Spleen (tissue), 13 donors: ENCODE measurements at places on chromosomes 4 and X. TPM values are rescaled to one million over a fixed set of nuclear protein-coding genes. Genes with fewer than 3 reads are reported as not detected.
A peak's percentile ranks its signal among the peaks of the same experiment; 100 is the strongest.

- DNase-seq = no peak
Observed at GRCh38 chrX:31333165-31333831, 261.5 kb upstream of the FTHL17 start.

- DNase-seq = peak; percentile 9
Observed at GRCh38 chrX:152950786-152951185, 43.1 kb downstream of the PNMA5 start.

GRCh38 chrX:145832796-145833195 lies 15.2 kb downstream of the SLITRK2 start:
- no peak for DNase-seq

DNA sequence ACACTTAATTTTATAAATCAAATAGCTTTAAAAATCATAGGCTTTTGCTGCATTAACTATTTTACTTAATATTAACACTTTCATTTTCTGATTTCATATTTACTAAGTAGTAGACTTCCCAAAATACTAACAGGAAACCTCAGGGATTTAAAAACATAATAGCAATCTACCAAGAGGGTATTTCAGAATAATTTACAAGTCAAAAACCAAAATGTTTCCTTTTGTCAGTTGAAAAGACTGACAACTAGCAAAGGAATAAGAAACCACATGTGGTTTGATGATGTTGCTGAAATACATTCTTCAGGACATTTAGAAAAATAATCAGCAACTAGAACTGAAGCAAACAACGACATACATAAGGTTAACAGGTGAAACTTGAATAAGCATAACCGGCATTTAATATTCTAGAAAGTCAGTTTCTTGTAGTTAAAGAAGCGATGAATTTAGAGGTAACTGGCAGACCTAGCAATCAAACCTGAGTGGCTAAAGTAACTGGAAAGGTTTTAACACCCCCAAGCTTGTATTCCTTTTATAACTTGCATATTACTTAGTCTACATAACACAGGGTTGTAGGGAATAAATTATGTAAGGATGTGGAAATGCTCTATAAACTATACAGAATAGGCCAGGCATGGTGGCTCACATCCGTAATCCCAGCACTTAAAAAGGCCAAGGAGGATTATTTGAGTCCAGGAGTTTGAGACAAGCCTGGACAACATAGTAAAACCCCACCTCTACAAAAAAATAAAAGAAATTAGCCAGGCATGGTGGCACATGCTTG lies 40.0 kb downstream of the DHX15 start:
- DNase-seq = no peak

DNA sequence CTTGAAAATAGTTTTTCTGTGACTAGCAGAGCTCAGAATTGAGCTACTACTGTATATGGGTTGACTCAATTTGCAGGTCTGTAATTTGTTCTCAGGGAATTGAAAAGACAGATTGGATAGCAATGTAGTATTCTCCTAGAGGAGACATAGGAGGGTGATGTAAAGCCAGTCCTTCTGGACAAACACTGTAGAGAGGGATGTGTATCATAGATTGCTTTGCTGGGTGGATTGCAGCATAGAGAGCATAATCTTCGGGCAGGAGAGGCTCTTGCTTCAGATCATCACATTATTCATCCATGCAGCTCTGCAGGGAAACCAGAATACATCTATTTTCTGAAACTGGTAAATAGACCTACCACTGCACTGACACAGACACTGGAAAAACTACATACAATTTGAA lies 1110.5 kb downstream of the RAPGEF2 start:
- no peak for DNase-seq

DNA sequence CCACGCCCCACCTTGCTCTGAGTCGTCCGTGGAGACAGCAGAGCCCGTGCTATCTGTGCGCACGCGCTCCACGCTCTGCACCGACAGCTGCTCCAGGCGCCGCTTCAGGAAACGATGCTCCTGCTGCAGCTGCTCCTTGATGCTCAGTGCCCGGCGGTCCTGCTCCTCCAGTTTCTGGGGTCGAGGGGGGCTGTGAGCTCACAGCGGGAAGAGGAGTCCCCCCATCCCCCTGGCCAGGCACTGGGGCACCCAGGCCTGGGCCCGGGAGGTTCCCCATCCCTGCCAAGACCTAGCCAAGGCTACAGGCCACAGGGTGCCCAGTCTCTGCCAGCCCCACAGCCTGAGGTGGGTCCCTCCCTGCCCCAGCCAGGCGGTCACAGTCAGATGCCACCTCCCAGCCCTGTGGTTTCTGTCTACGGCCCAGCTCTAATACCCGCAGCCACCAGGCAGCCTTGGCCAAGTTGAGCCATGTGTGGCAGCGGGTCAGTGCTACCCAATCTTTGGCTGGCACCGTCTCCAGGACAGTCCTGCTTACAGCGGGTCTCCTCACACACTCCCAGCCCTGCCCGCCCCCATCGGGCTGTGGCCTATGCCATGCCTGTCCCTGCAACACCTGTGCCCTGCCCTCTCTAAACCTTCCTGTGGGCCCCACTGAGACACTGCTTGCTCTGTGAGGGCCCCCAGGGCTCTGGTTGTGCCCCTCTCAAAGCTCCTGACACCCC lies 9.3 kb upstream of the HAUS3 start:
- DNase-seq = peak; percentile 69

- no peak for DNase-seq
Observed at GRCh38 chr4:98996056-98996764, 689 bp downstream of the METAP1 start.

- peak; percentile 23 for DNase-seq
Observed at GRCh38 chrX:2486476-2487133, 14.2 kb downstream of the DHRSX start.

DNA sequence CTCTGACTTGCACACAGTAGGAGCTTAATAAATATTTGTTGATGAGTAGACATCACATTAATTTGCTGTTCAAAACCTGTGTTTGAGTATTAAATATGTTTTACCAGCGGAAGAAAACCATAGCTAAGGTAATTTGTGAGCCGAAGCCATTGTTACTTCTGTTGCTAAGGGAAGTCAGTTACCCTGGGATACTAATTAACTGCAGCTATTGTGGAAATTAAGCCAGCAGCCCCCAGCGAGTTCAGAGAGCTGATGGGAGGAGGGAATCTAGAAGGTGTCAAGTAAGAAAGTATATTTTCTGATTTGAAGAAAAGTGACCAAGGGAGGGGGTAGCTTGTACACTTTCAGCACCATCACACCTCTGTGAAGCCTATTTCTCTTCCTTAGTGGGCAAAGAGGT lies 76.7 kb upstream of the IGSF1 start:
- no peak for DNase-seq

DNA sequence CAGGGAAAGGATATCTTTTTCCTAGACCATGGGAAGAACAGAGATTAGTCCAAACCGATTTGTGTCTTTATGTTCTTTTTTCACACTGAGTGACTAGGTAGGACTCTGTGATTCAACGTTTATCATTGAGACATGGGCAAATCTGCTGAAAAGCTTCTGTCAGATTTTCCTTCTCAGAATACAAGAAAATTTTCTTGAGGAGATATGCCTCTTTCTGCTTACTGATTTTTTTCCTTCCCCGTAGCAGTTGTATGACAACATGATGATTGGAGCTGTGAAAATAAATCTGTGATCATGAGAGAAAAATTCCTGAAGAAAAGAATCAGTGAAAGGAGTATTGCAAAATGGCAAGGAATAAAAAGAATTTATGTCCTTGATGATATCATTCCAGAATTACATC lies 130.6 kb upstream of the FAT4 start:
- no peak for DNase-seq

- no peak for DNase-seq
Observed at GRCh38 chrX:77935886-77936285, 25.4 kb downstream of the ATP7A start.

DNA sequence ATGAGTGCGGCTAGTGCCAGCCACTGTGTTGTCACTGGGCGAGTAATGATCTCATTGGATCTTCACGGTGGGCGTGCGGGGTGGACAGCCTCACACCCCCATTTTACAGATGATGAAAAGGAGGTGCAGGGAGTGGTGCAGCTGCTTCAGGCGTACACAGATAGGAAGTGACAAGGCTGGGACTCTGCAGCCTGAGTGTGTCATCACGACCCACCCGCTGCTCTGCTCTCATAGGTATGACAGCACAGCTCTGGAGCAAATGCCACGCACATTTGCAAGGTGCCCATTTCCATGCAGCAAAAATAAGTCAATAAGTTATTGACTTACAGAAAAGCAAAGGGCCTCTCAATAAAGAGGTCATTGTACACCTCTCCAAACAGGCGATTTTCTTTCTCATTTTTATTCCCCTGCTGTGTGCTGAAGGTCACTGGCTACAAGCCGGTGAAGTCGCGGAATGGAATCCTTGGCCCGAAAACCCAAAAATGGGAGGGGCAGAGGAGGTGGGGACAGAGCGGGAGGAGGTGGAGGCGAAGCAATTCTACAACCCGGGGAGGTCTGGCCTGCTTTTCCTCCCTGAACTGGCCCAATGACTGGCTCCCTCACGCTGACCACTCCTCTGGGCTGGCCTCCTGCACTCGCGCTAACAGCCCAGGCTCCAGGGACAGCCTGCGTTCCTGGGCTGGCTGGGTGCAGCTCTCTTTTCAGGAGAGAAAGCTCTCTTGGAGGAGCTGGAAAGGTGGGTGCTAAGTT lies at the start of gene SOD3:
Gene SOD3, plus strand, starts transcription at position 658 of the 750 bp plus-strand sequence. CDS start 3,949 bp downstream, outside the sequence.
- DNase-seq = peak; percentile 75

DNA sequence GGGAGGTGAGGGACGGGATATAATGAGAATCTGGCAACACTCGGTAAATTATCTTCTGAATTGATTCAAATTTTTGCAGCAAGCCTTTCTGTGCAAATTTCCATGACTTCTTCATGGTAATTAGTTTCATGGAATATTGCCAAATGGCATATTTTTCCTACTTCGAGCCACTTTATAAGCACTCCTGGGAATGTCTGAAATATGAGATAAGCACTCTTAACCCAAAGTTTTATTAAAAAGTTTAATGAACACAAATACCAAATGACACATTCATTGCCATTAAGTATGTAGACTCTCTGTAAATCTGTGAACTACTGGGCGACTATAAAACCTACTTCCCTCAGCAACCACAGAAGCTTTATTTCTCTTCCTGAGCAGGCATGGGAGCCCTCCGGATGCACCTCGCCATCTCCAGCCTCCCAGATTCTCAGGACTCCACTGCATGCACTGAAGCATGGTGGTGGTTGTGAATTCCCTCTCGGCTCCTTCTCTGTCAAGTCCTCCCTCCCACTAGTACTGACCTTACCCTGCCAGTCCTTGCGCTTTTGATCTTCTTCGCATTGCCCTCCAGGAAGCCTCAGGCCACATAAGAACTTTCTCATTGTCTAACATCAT lies 154.4 kb upstream of the RPL34 start:
- DNase-seq = no peak

GRCh38 chrX:151031391-151031975 lies 48.3 kb downstream of the HMGB3 start:
- no peak for DNase-seq

DNA sequence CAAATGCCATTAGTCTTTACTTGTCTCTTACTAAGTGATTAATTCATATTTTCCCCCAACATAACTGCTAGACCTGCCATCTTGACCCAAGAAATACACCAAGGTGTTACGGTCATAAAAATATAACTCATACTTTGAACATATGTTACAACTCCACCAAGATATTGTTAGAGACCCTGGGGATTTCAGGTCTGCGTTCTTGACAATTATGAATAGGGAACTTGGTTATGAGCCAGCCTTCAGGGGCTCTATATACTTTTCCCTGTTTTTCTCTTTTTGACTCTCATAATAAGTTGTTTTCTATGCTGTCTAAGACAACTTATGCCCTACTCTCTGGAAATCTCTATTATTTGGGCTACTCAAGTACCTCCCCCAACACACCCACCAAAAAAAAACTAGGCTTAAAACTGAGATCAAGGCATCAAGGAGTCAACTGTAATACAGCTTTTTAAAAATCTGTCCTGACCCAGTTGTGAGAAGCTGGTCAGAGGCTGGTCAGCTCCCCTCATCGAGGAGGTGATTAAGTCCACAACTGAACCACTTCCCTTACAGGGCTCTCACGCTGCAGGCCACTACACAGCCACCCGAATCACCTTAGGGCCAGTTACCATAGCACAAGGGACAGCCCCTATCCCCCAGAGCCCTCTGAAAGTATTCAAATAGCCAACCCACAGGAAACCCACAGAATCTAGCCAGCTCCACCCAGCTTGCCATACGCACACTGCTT lies 10.5 kb upstream of the TLR3 start:
- DNase-seq = peak; percentile 70

DNA sequence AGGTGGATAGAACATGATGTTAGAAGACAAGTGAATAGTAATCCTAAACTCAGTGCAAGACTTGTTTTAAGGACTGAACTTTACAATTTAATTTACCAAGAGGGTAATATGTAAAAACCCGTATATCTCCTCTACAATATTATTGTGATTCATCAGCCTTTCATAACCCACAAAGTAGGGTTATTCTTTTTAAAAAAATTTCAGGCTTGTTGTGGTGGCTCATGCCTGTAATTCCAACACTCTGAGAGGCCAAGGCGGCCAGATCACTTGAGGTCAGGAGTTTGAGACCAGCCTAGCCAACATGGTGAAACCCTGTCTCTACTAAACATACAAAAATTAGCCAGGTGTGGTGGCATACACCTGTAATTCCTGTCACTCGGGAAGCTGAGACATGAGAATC lies 7.2 kb downstream of the IBSP start:
- DNase-seq = no peak

DNA sequence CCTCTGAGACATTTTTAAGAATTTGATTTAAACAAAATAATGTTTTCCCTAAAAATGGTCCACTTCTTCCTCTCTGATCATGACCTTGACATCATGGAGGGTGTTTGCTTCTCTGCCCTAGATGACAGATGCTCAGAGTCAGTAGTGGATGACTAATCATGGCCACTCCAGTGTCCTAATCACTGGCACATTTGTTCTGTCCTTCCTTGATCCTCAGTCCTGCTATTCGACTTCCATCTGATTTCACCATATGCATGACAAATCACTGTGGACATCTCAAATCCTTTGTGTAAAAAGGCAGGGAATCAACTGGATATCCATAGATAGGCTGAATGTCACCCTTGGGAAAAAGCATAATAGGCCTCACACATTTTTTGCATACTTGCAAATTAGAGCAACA lies 9.0 kb downstream of the CRMP1 start:
- no peak for DNase-seq

DNA sequence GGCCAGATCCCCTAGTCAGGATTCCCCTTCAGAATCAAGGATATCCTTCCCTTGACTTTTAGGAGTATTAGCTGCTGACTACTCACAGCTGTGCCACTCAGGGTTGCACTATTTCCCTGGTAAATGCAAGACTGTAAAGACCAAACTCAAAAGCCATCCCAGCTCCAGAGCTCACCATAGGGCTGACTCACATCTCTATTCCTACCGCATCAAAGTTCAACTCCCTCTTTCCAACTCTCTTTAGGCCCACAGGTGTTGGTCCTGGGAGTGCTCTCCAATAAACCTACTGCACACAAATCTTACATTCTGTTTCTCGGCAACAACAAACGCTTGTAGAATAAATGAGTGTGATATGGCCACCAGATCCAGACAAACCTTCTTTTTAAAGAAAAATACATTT lies 109.6 kb downstream of the PPP3CA start:
- DNase-seq = no peak

- no peak for DNase-seq
Observed at GRCh38 chr4:138259824-138260223, 17.7 kb upstream of the SLC7A11 start.

- no peak for DNase-seq
Observed at GRCh38 chr4:73142995-73143547, 73.6 kb upstream of the COX18 start.

The TEX13D gene
- polyA plus RNA-seq = 0.03 TPM

The SMR3B gene
- polyA plus RNA-seq = not detected

The MAGEC2 gene
- not detected for polyA plus RNA-seq

The SPANXN4 gene
- polyA plus RNA-seq = not detected

The MAGEB2 gene
- not detected for polyA plus RNA-seq

The DCHS2 gene
- polyA plus RNA-seq = under 0.01 TPM

The RBM47 gene
- 7.4 TPM for polyA plus RNA-seq

The TRIM60 gene
- not detected for polyA plus RNA-seq

The CSAG2 gene
- polyA plus RNA-seq = 0.52 TPM

The XPNPEP2 gene
- 0.46 TPM for polyA plus RNA-seq
